Activated CD8-positive, alpha-beta T cell treated with anti-CD3 and anti-CD28 coated beads for 36 hours (primary cell): ENCODE measurements at places on chromosomes 11 and 22. TPM values are rescaled to one million over a fixed set of nuclear protein-coding genes. Genes with fewer than 3 reads are reported as not detected.

GRCh38 chr11:2466869-2467694 lies 22.3 kb downstream of the KCNQ1 start:
- peaks cover 55% of the 10 kb centered on the region for H3K4me1 ChIP-seq
- DNase-seq: peak; percentile 86
- H3K36me3 ChIP-seq: no peaks in the 10 kb centered on the region
- H3K4me3 ChIP-seq: no peak overlapping the region
- H3K27me3 ChIP-seq: no peaks in the 10 kb centered on the region
- peak overlapping the region; percentile 5 for H3K27ac ChIP-seq

Gene MMP13
- total RNA-seq: not detected

GRCh38 chr11:10747733-10748132 lies 3.3 kb upstream of the CTR9 start:
- peaks cover 2% of the 10 kb centered on the region for H3K36me3 ChIP-seq
- H3K27ac ChIP-seq: no peak overlapping the region

Gene RASL10A
- total RNA-seq: not detected

- H3K4me1 ChIP-seq: no peaks in the 10 kb centered on the region
- H3K27me3 ChIP-seq: no peaks in the 10 kb centered on the region
- H3K4me3 ChIP-seq: no peak overlapping the region
- no peak for DNase-seq
- H3K27ac ChIP-seq: no peak overlapping the region
Observed at GRCh38 chr11:19552161-19552560, 160.5 kb upstream of the NAV2 start.

DNA sequence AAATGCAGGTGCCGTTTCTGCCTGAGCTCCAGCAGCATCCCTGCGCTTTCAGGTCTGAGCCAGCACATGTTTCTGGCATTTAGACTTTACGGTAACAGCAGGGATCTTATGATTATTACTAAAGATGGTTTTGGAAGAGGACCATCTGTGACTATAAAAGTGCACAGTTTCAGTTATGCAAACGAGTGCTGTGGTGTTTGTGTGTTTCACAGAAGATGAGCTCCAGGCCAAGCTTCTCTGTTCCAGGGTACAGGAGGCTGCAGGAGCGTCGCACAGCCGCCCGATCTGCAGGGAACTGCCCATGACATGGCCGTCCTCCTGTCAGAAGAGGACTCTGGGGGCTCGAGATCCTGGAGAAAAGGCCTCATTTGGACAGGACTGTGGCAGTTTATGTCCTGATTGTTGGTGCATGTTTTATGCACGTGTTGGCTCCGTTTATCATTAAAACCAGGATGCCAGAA lies 297.3 kb downstream of the TBC1D22A start:
- no peak for DNase-seq
- no peaks in the 10 kb centered on the region for H3K27me3 ChIP-seq
- no peak overlapping the region for H3K4me3 ChIP-seq
- peaks cover 8% of the 10 kb centered on the region for H3K4me1 ChIP-seq
- H3K27ac ChIP-seq: no peak overlapping the region

Gene VSIG10L2
- total RNA-seq: not detected

- H3K27ac ChIP-seq: no peak overlapping the region
- H3K36me3 ChIP-seq: peaks cover 3% of the 10 kb centered on the region
- DNase-seq: peak; percentile 45
- H3K4me3 ChIP-seq: no peak overlapping the region
- no peaks in the 10 kb centered on the region for H3K27me3 ChIP-seq
- H3K4me1 ChIP-seq: no peaks in the 10 kb centered on the region
Observed at GRCh38 chr11:88886796-88887195, 179.0 kb downstream of the GRM5 start.

DNA sequence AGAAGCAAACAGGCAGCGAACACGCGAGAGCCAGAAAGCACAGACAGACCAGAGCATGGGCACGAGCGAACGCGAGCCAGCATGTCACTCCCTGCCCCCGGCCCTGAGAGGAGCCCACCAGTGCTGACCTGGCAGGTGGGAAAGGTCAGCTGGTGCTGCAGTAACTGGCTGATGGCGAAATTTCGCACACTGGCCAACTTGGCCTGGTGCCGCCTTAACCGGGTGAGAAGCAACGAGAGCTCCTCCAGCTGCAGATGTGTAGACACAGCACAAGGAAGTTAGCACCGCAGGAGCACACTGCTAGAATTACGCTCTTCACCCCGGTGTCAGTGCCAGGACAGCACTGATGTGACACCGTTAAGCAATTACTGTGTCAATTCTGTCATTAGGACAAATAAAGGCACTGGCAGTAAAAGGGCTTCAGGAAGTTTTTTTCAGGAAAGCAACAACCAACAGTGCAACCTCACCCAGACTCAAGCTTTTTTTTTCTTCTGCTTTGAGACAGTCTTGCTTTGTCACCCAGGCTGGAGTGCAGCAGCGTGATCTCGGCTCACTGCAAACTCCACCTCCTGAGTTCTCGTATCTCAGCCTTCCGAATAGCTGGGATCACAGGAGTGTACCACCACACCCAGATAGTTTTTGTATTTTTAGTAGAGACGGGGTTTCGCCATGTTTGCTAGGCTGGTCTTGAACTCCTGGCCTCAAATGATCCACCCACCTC lies 76.8 kb downstream of the C11orf58 start:
- H3K4me1 ChIP-seq: no peaks in the 10 kb centered on the region
- H3K27me3 ChIP-seq: no peaks in the 10 kb centered on the region
- H3K27ac ChIP-seq: no peak overlapping the region
- H3K36me3 ChIP-seq: no peaks in the 10 kb centered on the region

GRCh38 chr11:14539982-14540421 lies 19.8 kb upstream of the PSMA1 start:
- peak overlapping the region; percentile 3 for H3K4me3 ChIP-seq
- H3K36me3 ChIP-seq: peaks cover 14% of the 10 kb centered on the region
- peaks cover 57% of the 10 kb centered on the region for H3K4me1 ChIP-seq

DNA sequence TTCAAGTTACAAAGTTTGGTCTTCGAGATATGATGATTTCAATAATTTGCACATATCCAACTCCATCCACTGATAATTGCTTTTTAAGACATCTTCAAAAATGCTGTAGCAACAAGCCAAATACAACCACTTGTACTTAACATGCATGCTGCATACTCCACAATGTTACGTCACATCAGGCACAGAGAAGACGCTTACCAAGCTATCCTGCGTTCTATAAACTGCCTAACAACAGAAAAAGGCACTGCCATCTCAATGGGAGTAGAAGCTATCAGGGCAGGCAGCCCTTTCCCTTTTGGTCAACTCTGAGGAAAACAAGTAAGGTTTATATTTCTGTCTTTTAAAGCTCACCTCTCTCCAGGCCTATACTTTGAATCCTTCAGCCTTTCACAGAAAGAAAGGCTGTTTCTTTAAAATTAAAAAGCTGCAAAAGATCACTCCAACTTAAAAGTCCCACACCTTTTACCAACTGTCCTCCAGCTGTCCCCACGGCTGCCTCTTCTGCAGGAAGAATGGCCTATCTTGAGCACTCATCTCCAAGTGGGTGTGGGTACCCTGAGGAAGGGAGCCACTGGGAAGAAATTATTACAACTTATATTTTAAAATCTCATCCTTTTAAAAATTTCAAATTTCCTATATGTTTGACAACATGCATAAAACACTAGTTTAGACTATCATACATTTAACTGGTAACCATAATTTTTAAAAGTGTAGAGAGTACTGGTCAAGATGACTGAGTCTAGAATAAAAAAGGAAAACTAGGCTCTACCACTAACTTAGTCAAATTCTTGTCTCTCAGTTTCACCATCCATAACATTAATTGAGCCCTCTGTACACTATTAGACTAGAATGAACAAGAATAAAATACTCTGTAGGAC lies 14.5 kb downstream of the PHF21A start:
- H3K4me1 ChIP-seq: peaks cover 27% of the 10 kb centered on the region
- DNase-seq: no peak
- no peaks in the 10 kb centered on the region for H3K27me3 ChIP-seq
- H3K4me3 ChIP-seq: no peak overlapping the region
- H3K27ac ChIP-seq: no peak overlapping the region

Gene NKAPD1
- 22.6 TPM for total RNA-seq

GRCh38 chr11:62462508-62462892 lies 43.7 kb downstream of the SCGB1A1 start:
- H3K4me1 ChIP-seq: no peaks in the 10 kb centered on the region
- H3K4me3 ChIP-seq: no peak overlapping the region
- H3K36me3 ChIP-seq: no peaks in the 10 kb centered on the region
- no peak for DNase-seq

- no peaks in the 10 kb centered on the region for H3K4me1 ChIP-seq
- no peaks in the 10 kb centered on the region for H3K27me3 ChIP-seq
- no peak overlapping the region for H3K27ac ChIP-seq
- no peaks in the 10 kb centered on the region for H3K36me3 ChIP-seq
- DNase-seq: no peak
- H3K4me3 ChIP-seq: no peak overlapping the region
Observed at GRCh38 chr11:106395716-106396349, 318.4 kb downstream of the AASDHPPT start.

- DNase-seq: no peak
- no peaks in the 10 kb centered on the region for H3K4me1 ChIP-seq
- H3K27me3 ChIP-seq: no peaks in the 10 kb centered on the region
- no peak overlapping the region for H3K27ac ChIP-seq
- no peaks in the 10 kb centered on the region for H3K36me3 ChIP-seq
Observed at GRCh38 chr11:47967577-47968525, 12.5 kb upstream of the PTPRJ start.

DNA sequence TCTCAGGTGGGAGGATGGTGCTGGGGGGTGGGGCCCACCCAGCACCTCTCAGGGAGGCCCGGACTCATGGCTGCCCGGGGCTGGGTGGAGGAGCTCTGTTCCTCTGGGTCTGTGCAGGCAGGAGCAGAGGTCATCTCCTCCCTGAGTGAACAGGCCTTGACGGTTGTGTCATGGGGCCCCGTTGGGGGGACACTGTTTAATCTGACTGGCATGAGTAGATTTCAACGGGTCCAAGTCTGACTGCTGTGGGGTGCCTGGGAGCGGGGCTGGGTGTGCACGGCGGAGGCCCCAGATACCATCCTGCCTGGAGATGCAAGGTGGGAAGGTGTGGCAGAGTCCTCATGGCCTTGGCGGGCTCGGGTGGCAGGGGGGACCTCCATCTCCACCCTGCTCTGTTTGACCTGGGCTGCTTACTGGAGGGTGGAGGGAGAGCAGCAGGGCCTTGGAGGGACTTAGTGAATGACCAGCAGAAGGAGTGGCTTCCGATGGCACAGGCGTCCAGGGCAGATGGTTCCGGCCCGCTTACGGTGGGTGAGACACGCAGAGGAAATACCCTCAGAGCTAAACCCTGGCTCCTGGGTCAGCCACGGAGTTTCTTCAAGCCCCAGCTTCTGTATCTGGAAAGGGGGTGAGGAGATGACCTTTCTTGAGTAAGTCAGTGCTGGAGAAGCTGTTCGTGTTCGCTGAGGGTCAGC lies 48.7 kb downstream of the SMIM38 start:
- no peak overlapping the region for H3K27ac ChIP-seq
- no peak overlapping the region for H3K4me3 ChIP-seq
- H3K36me3 ChIP-seq: no peaks in the 10 kb centered on the region
- no peaks in the 10 kb centered on the region for H3K27me3 ChIP-seq
- DNase-seq: no peak

Gene OR5D16
- total RNA-seq: not detected

DNA sequence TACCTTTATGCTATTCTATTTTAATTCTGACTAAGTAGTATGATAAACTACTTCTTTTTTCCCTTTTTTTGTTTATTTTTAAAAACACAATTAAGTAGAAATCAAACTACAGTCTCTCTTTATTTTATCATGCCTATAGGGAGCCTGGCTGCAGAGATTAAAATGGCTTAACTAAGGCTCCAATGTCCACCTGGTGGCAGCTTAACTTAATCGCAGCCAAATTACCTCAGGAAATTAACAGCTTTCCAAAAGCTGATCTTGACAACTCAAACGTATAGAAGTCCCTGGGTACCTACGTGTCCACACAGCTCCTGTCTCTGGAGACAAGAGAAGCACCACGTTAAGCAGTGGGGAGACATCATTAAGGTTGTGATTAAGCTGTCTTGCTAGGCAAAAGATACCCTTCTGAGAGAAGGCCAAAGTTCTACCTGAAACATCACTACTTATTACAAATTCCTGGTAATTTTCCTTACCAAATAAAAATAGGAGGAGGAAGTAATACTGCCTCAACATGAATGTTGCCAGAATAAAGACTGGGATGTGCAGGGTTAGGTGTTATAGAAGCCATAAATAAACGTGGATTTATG lies 63.2 kb upstream of the SNX19 start:
- DNase-seq: no peak
- H3K27me3 ChIP-seq: peaks cover 20% of the 10 kb centered on the region
- no peak overlapping the region for H3K27ac ChIP-seq
- H3K36me3 ChIP-seq: no peaks in the 10 kb centered on the region
- H3K4me1 ChIP-seq: no peaks in the 10 kb centered on the region

- H3K36me3 ChIP-seq: peaks cover 8% of the 10 kb centered on the region
- H3K27ac ChIP-seq: no peak overlapping the region
- no peaks in the 10 kb centered on the region for H3K4me1 ChIP-seq
- H3K4me3 ChIP-seq: no peak overlapping the region
Observed at GRCh38 chr11:113384551-113384950, 3.0 kb upstream of the ANKK1 start.

Gene ACR
- total RNA-seq: not detected

DNA sequence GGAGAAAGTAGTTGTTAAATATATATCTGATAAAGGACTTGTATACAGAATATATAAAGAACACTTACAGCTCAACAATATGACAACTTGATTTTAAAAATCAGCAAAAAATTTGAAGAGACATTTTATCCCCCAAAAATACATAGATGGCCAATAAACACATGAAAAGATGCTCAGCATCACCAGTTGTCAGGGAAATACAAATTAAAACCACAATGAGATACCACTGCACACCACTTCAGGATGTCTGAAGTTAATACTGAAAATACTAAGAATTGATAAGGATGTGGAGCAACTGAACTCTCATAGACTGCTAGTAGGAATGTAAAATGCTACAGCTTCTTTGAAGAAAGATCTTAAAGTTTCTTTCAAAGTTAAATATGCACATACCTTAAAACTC lies 49.2 kb downstream of the KREMEN1 start:
- H3K36me3 ChIP-seq: peaks cover 4% of the 10 kb centered on the region
- H3K27ac ChIP-seq: no peak overlapping the region
- H3K4me1 ChIP-seq: peaks cover 4% of the 10 kb centered on the region

GRCh38 chr11:26997378-26997777 lies 3.5 kb downstream of the FIBIN start:
- no peaks in the 10 kb centered on the region for H3K27me3 ChIP-seq
- no peak overlapping the region for H3K27ac ChIP-seq
- H3K36me3 ChIP-seq: no peaks in the 10 kb centered on the region
- no peaks in the 10 kb centered on the region for H3K4me1 ChIP-seq
- no peak overlapping the region for H3K4me3 ChIP-seq

Gene SLC22A25
- not detected for total RNA-seq

GRCh38 chr22:17106785-17107546 lies 14.2 kb downstream of the TMEM121B start:
- peaks cover 31% of the 10 kb centered on the region for H3K36me3 ChIP-seq
- DNase-seq: peak; percentile 66
- peak overlapping the region; percentile 42 for H3K4me3 ChIP-seq
- peak overlapping the region; percentile 81 for H3K27ac ChIP-seq

DNA sequence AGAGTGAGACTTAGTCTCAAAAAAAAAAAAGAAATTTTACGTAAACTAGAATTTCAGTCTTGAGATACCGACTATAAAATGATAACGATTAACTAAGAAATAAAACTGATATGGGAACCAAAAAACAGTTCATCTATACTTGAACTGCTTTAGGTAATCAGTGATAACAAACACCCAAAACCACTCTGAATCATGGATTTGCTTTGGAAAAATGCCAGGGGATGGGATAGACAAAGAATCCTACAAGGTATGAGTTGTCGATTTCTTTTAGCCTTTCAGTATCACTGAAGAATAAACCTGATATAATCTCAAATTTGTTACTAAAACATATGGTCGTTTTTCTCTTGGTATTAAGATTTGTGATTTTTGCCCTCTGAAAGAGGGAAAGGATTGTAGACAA lies 13.7 kb downstream of the CSTF3 start:
- DNase-seq: no peak
- peaks cover 23% of the 10 kb centered on the region for H3K4me1 ChIP-seq
- H3K27me3 ChIP-seq: no peaks in the 10 kb centered on the region
- no peak overlapping the region for H3K27ac ChIP-seq
